ENCODE measurements at places on chromosomes 12 and 14. TPM values are rescaled to one million over a fixed set of nuclear protein-coding genes. Genes with fewer than 3 reads are reported as not detected.
A peak's percentile ranks its signal among the peaks of the same experiment; 100 is the strongest.

GRCh38 chr12:4987076-4988046, 56.3 kb upstream of the KCNA5 start:
- DNase-seq: no peak

GRCh38 chr14:54566410-54567223, at the start of gene SAMD4A:
Gene SAMD4A (plus strand): TSS chr14:54567128. CDS start chr14:54567917, 789 bp downstream.
- peak; percentile 81 for DNase-seq

DNA sequence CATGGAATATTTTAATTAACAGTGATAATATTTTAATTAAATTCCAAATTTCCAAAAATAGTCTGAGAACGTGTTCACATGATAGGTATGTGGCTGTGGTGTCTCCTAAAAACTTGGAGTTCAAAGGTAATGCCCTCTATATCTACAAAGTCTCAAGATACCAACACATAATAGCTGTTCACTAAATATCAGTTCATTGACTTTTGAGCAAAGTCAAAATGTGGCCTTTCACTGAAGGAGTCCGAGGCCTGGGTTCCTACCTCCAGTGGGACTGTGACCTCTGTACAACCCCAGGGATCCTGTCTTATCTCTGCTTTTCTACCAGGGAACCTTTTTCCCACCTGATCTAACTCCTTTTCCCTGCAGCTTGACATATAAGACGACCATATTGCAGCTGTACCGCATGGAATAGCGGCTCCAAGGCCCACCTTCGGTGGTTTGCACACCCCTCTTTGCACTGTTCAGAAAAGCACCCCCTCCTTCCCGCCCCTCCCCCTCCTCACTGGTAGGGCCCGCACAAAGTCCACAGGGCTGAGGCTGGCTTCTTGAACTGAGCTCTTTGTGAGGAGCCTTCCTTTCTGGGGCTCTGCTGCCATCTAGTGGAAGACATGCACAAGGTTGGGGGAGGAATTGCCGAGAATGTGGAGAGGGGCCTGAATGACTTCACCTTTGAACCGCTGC, 3.1 kb downstream of the CCND2 start:
- DNase-seq: peak; percentile 92

DNA sequence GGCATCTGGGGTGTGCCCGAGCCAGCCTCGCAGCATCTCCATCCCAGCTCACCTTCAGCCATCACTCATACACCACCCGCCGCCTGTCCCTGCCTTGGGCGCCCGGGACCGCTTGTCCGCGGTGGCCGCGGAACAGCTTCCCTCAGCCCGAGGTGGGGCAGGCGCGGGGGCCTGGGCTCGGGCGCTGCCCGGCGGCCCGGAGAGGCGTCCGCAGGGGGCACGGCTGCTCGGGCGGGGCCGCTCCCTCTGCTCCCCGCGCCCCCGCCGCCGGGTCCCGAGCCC, 430 bp downstream of the SLC41A2 start:
- DNase-seq: no peak

LRIG3 gene
- polyA plus RNA-seq: 43.2 TPM

- no peak for DNase-seq
Observed at GRCh38 chr14:101255765-101256125, 305.6 kb upstream of the DIO3 start.

- DNase-seq: no peak
Observed at GRCh38 chr12:50562520-50563433, 58.0 kb downstream of the DIP2B start.

DNA sequence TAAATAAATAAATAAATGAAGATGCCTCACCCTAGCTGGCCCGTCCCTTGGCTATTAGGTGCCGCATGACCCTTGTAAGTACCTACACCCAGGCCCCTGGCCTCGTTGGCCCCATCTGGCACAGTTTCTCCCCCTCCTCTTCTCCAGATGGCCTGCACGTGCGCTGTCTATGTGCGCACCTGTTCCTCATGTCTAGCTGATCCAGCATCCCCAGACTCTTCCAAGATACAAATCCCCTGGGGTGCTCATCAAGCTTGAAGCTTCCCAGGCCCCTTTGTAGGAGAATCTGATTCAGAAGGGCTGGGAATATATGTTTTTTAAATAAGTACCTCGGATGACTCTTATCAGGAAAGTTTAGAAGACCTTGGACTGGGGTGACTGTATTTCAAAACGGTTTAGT, 133.3 kb downstream of the CHST11 start:
- no peak for DNase-seq

DNA sequence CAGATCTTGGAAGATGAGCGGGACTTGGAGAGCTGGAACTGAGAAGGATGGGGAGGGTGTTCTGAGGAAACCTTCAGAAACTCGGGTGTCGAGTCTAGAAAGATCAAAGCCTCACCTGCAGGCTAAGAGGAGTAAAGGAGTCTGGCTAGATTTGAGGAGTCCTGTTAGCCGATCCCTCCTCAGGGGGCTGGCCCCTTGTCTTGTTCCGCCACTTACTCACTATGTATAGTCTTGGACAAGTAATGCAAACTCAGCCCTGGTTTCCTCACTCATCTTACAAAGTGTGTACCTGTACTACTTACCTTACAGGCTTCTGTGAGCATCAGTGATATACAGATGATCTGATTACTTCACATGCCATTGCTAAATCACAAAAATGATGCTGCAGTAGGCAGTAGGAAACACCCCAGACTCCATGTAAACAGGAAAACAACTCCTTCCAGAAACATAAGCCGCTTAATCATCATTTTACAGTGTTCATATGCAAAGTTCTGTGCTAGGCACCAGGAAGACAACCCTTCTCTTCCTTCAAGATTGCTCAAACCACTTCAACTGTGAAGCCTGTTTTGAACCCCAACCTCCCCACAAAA, 2.0 kb upstream of the SPTLC2 start:
- no peak for DNase-seq

DNA sequence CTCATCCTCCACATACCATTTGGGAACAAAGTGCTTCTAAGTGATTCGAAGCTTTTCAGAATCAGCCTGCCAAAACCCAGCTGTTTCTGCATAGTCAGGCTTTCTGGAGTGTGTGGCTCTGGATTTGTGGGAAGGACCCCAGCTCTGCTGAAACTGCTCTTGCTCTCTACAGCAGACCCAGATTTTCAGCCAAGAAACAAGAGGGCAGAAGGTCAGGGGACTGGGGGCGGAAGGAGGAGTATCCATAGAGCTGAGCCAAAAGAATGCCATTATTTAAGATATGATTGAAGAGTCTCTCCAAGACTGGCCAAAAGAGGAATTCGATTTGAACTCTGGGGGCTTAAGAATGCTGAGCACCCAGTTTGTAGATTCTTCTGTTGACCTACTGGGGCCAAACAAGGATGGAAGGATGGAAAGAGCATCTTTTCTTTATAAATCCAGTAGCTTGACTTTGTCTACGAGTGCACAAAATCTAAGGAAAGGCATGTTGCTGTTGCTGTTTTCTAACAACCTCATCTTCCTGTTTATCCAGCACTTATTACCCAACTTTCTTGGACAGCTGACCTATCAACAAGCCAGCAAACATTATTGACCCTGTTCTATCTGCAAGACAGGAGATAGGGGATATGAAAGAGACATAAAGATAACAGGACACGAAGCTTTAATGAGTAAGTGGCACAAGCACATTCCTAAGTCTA, 29.2 kb downstream of the FBLN5 start:
- peak; percentile 80 for DNase-seq

DNA sequence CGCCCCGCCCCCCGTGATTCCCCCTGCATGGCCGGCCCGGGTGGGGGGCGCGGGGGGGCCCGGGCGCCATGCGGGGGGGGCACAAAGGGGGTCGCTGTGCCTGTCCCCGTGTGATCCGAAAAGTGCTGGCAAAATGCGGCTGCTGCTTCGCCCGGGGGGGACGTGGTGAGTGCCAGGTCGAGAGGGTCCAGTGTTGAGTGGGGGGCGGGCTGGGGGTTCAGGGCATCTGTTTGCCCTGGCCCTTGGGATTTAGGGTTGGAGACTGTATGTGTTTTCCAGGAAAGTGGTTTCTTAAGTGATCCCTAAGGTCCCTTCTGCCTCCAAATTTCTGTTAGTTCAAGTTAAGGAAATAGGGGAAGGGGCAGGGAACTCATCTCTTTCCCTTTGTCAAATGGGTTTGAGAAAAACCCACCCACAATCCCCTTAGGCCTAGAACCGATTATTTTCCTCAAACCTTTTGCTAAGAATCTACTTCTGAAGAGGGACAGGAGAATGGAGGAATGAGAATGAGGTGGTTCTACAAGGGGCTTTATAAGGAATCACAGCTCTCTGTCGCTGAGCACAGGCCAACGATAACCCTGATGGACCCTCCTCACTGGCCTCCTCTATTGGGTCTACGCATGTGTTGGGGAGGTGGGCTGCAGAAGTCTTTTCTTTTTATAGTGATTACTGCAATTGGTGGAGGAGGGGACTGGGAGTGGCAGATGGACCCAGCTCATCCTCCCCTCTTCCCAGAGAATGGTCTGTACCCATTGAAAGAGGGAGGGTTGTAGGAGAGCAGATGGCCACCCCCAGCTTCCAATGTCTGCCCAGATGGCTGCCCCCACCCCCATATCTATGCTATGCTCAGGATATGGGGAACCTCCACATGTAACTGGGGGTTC, 834 bp downstream of the ARHGEF25 start:
- DNase-seq: no peak

DNA sequence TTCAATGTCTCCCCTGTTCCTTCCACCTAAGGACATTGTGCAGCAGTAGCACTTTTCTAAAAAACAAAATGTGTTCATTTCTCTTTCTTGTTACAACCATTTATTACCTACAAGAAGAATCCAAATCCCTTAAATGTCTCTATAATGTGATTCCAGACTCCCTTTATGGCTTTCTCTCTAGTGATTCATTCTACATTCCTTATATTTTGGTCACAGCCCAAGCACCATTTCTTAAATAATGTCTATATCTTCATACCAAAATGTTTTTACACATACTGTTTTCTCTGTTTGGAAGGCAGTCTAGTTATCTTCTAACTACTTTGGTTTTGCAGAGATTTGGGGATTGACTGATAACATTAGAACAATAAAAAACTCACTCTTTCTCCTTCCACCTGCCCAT, 1037.3 kb upstream of the FLRT2 start:
- no peak for DNase-seq

DNA sequence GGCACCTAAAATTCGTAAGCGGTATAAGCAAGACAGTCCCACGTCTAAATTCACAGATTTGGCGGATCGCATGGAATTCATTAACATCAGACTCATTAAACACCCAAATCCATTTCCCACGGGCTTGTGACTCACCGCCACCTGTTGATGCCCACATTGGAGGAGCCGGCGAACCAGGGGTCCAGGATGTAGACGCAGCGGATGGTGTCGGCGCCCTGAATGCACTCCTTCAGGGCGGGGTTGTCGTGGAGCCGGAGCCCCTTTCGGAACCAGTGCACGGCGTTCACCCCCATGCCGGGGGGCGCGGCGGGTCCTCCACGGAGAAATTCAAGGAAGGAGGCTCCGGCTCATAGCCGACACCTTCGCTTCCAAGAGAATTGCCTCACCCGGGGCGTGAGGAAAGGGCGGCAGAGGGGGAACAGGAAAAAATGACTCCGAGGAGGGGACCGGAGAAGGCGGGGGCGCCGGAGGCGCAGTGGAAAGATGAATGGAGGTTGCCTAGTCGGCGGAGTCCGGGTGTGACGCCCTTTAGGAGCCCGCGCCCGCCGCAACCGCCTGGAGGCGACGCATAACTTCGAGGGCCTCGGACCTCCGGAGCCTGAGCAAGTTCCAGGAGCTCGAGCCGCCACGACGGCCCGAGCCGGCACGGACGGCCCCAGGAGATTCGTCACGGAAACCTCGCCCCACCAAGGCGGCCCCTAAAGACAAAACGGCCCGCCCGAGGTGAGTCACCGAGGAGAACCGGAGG, 506 bp downstream of the CRY1 start:
- no peak for DNase-seq

DPPA3 gene
- polyA plus RNA-seq: not detected

DNA sequence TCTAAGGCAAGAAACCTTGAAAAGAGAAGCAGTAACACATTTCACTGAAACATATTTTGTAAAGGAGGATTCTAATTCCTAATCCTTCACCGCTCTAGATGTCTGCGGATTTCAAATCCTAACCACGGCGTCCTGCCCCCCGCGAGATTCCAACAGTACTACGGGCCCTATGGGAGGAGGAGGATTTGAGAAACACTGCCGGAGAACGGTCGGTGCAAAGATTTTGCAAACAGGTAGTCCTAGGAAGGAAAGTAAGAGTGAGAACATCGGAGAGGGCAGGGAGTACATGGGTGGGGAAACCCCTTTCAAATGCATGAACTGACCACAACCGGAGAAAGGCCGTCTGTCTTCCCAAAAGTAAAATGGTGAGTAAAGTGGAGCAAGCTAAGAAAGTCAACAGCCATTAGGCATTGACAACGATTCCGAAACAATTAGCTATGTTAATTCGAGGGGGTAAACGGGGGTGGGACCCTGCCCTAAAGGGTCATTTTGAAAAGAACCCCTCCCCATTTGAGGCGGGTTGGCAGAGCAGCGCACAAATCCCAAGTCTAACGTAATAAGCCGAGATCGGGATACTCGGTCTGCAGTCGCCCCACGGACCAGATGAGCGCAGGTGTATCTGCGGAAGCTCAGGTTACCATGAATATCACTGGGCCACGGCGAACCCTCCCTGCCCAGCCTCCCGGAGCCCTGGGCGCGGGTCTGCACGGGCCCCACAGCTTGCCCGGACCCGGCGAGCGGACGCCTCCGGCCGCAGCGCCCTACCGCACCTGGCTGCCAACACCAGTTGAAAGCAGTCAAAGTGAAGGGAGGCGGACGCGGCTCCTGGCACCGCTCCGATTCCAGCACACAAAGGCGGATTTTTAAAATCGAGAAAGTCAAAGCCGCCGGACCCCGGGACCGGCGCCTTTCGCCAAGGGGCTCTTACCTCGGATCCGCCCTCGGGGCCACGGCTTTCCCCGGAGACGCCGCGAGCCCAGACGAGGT, 662 bp downstream of the EPS8 start:
- peak; percentile 25 for DNase-seq

RD3L gene
- not detected for polyA plus RNA-seq

MYF6 gene
- polyA plus RNA-seq: 0.40 TPM

All from right lung (tissue), 10 donors.